ENCODE measurements at places on chromosomes 2 and 18.

DNA sequence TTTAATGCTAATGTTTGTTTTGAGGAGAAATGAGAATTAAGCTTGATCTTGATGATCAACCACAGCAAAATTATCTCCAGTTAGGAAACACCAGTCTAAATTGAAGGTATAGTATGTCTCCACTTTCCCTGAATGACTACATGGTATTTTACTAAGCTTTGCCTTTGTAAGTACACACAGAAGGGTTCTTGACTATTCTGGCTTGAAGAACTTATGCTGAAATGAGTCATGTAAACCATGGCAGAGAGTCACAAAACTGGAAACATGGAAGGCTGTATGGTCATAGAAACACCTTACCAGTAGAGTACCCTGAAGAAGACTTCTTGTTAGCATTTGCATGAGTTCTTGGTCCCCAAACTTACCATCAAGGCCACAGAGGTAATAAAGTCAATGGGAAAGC, 250.5 kb downstream of the SLC8A1 start:
- DNase-seq, result no peak

- DNase-seq, result peak; percentile 67
Measured at GRCh38 chr2:98378901-98379300, 32.6 kb downstream of the CNGA3 start.

DNA sequence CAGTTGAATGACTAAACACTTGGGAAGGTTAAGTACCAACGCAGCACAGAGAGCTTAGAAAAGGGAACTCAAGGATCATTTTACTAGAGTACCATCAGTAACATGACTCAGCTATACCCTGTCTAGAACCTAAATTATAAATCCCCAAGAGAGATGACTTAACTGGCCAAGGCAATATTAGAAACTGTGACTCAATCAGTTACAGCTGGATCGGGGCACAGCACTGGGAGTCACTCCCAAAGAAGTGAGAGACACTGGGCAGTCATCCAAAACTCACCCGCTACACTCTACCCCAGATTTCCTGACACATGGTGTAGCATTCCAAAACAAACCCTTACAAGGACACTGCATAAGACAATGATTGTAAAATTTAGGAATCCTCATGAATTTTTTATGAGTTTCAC, 17.7 kb downstream of the IWS1 start:
- peak; percentile 99 for DNase-seq

- DNase-seq, result no peak
Measured at GRCh38 chr2:118918017-118918416, 24.0 kb upstream of the MARCO start.

DNA sequence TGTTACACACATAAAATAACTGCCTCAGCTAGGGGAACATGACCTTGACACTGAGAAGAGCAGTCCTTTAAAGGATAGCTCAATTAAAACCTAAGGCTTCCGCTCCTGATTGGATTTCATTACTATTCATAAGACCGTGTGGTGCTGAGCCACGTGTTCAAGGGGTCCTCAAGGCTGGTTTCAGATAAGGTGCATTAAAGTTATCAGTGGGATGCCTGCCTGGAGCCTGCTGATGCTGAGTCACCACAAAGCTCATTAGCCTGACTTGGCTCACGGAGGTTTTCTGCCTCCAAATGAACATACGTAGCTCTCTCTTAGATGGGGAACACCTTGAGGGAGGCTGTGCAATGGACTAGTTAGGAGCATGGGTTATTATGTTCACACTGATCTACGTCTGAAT, 518.9 kb downstream of the TDRD15 start:
- no peak for DNase-seq

DNA sequence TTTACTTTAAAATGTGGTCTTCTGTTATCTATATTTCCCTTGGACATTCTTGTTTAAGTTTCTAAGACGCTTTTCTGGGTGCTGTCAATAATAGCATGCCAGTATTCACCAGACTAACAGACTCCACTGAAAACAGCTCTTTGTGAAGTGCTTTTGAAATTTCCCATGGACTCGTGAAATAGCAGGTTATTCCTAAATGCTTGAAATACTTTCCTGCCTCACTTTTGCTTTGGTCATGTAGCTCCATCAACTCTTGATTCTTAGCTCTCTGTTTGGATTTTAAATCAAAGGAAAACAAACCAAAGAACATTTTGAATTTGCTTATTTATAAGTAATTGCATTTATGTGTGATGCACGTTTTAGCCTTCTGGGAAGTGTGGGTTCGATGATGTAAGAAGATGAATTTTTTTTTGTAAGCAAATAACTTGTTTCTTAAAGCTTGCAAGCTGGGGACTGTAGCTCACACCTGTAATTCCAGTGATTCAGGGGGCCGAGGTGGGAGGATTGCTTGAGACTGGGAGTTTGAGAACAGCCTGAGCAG, 147.8 kb downstream of the WDSUB1 start:
- no peak for DNase-seq

DNA sequence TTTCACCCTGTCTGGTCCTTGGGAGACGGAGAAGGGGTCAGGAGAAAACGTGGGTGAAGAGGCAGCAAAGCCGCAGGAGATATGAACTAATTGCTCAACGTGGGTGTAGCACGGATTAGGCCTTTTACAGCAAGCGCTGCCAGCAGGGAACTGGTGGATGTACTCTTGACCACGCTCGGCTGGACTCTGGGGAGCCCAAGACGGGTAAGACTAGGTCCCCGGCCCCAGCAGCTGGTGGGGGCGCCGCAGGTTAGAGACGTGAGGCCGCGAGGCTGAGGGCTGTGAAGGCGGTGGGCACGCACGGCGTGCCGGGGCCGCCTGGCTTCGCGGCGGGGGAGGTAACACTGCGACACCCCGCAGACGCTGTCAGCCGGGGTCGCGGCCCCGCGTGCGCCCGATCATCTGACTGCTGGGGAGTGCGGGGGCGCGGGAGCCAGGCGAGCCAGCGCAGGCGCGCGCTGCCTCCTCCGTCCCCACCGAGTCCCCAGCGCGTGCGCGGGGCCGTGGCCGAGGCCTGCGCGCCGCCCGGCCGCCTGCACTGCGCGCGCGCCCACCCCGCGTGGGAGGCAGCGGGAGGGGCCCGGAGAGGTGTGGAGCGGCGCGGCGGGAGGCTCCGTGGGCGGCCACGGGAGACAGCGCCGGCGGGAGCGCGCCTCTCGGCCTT, at the start of gene CLIP4:
CLIP4 (plus strand) TSS at position 470 of the 664 bp plus-strand sequence. CDS start 5,974 bp downstream, outside the sequence.
- no peak for DNase-seq

DNA sequence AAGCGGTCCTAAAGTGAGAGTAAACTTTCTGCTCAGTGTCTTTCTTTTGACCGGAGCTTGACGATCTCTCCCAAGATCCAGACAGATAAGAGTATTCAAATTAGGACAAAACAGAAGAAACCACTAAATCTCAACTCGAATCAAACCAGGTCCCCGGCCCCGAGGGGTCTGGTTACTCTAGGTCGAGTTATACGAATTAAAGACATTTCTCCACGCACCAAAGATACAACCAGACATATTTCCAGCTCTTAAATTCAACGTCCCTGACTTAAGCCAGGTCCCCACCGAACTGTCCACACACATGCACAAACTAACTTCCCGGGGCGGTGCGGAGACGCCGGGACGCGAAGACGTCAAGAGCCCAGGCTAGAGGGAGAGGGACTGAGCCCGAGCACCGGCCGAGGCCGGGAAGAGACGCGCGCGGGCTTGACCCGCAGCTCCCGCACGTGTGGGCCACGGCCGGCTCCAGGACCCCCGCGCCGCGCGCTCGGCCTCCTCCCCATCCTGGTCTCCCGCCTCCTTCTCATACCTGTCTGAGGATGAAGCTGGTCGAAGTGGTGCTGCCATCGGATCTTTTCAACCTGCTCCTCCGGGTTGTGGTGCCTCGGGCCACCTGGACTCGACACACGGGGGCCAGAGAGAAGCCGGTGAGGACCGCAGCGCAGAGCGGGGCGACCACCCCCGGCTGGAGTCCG, 896 bp downstream of the CACNB4 start:
- no peak for DNase-seq

DNA sequence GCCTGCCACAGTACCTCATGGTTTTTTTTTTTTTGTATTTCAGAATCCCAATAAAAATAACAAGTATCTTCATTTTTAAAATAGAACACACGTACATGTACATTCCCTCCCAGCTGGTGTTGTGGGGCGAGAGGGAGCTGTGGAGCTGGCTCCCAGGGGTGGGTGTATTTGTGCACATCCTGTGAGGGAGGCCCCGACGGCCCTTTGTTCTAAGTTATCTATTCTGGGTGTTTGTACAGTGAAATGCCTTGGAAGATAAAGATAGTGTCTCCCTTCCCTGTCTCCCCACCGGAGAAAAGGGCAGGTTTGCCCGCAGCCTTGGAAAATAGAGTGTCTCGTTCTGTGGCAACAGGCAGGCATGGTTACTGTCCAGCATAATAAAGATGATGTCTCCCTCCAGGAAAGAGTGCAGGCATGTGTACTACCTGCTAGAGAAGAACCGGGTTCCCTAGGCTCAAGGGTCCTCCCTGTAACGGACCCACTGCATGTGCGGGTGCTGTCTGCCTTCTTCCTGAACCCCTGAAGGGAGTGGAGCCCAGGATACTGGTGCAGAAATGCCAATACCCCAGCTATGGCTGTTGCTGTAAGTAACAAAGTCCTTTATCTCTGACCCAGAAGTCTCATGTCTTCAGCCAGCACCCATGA, 12.1 kb upstream of the ALLC start:
- DNase-seq, result no peak

DNA sequence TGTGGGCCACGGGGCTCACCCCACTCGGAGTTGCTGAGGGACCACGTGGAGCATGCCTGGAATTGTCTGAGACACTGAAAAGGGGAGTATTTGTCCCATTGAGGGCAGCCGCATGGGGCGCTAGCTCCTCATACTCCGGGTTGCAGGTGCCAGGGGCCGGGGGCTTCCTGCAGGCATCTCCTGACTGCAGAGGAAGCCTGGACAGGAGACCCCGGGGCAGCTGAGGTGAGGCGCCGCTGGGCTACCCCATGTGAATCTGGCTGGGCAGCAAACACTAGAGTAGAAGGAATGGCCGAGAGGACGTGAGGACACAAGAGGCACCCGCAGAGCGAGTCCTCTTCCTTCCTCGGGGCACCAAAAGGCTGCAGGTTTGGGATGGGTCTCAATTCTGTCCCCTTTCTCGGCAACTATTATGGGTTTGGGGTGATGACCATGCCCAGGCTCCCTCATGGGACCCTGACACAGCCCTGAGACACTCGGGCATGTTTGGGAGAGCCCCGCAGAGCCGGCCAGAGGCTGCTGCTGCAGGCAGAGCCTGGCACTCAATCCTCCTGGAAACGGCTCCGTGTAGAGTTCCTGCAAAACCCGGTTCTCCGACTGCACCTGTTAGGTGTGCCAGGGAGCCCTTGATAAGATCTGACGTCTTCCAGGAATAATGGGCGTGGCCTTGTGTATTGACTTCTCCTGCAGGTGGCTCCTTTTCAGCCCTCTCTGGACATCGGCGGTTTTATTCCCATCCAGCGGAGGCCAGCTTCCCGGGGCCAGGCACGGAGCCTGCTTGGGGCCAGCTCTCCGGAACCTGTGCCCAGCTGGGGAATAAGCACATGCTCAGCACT, 77.0 kb downstream of the CTIF start:
- DNase-seq, result no peak

DNA sequence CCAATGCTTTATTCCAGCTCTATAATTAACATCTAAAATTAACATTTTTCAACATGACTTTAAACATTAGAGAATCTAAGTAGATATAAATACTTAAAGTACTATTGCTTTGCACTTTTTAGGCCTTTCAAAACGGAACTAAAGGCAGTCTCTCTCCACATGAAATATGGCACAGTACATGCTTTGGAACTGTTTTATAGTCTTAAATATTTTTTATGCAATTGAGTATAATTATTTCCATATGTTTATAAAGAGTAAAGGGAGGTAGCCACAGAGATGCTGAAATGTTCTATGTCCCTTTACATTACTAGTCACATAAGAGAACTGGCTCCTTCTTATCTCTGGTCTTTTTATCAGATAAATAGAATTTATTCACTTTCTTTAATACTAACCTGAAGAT, 674.0 kb downstream of the PLCL1 start:
- no peak for DNase-seq

GRCh38 chr2:174022431-174022830, 57.3 kb upstream of the SP3 start:
- no peak for DNase-seq

DNA sequence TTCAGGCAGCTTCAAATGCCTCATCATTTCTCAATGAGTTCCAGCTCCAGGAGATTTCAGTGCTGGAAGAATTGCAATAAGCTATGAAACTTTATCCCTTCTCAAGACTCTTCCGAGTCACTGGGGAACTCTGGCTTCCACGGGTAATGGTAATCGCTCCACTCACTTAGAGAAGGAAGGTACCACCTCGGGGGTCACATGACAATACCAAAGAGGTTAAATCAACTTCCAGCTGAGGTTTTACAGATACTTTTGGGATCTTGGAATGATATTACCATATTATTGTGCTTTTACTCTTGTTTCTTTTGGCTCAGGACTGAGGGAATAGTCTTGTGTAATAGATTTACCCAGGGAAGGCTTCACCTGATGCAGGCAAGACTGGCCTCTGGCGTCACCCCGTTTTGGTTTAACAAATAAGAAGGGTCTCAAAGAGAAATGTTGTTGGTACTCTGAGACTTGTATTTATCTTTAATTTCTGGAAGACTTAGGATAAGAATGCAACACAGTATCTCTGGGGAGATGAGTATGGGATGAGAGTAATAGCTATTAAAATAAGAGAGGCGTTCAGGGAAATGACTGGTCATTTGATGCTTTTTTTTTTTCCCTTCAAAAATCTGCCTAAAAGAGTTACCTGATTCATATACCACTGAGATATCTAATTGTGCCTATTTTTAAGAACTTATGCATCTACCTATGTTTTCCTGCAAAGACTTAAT, 316.9 kb upstream of the ZEB2 start:
- peak; percentile 43 for DNase-seq

DNA sequence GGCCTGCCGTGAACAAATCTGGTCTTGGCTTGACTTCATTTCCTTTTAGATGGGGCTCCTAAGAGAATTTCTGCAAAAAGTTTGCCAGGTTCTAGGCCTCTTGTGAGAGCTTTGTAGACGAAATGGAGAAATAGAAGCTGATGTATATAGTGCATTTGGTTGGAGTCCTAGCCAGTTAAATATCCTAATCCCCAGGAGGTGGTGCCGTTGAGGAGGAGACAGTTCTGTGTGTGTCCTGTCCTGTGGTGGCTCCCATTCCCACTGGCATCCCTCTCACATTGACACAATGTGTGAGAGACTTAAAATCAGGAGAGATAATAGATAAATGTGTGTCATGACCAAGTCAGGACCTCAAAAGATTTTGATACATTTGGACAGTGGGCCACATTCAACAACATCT, 34.6 kb upstream of the DNER start:
- no peak for DNase-seq

DNA sequence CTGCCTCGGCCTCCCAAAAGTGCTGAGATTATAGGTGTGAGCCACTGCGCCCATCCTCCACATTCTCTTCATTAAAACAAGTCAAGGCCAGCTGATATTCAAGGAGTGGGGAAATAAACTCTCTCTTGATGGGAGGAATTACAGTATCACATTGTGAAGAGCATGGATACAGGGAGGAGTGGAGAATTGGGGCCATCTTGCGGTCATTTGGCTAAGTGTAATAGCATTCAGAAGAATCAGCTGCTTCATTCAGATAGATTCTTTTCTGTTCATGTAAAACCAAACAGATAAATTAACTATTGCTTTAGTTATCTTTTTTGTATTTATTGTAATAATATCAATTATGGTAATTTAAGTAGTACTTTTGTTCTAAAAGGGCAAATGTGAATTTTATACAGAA, 156.3 kb downstream of the UBR3 start:
- DNase-seq, result no peak

Data from HT1080 (cell line).